NT2/D1 (cell line): ENCODE measurements at places on chromosomes 1 and 21.

DNA sequence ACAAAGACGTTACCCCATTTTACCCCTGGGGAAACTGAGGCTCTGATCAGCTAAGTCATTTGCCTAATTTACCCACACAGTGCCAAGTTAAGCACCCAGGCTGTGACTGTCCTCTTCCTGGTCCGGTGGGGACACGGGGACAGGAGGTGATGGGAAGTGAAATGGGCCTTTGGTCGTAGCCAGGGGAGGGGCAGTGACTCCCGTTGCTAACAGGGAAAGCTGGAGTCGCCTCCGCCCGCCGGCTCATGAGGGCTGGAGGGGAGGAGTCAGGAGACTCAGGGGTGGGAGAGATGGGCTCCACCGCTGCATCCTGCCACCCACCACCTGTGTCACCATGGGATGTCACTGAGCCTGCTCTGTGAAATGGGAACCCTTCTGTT is 139.3 kb downstream of the PGBD5 start:
- DNase-seq = no peak

DNA sequence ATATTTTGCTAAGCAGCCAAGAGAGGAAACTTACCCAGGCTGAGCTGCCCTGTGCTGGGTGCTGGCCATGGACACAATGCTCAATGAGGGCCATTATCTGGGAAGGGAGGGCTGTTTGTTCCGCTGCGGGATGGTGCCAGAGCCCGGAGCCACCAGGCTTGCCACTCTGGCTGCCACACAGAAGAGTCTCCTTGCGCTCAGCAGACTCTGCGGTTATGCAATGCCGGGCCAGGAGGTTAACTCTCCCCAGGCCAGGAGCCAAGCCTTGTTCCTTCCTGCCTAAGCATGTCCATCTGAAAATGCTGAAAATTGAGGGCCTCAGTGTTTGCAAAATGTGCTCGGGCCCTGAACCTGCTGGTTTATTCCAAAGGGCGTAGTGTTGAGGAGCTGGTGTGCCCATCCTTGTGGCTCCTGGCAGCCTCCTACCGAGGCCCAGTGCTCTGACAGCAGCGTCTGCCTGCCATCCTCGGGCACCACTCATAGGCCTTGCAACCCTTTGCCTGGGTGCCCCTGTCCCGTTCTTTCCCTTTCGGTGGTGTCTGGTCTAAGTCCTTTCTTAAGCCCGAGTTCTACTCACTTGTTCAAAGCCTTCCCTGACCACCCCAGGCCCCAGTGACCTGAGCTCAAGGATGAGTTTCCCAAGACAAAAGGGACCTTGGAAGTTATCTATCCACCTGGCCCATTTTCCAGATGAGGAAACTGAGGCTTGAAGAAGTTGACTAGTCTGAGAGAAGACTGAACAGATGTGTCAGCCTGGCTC is 133.8 kb upstream of the EDN2 start:
- no peak for DNase-seq

DNA sequence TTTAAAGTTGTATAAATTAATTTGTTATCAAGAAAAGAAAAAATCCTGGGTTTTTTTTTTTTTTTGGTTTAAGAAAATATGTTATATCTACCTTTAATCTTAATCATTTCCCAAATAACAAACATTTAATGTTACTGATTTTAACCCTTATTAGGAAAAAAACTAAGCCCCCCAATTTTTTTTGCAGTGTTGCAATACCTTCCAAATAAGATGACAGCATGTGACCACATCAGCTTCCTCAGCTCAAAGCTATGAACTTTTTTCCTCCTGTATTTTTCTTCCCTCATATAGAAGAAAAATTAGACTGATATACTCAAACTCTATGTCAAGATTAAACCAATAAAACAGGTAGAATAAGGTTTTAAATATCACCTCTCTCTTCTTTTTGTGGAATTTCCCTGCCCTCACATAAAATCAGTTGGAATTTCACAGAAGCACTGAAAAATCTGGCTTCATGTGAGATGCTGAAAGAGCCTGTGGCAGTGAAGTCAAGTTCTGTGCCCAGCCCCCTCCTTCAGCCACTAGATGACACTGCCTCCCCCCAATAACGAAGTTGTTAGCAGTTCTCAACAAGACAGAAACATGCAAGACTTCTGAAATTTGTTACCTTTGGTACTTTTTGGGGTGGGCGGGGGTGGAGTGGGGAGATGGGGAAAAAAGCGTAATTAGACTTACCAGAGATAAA is 9.6 kb upstream of the SMYD2 start:
- no peak for DNase-seq

- peak; percentile 51 for DNase-seq
These were observed 74.5 kb downstream of the RHOU start for GRCh38 chr1:228809621-228810394.

GRCh38 chr1:160789702-160790611 is 6.0 kb upstream of the LY9 start:
- no peak for DNase-seq

GRCh38 chr21:38852708-38853107 is 47.0 kb downstream of the ETS2 start:
- no peak for DNase-seq

GRCh38 chr1:109906160-109906838 is 4.3 kb upstream of the CSF1 start:
- DNase-seq = no peak
